ENCODE measurements at places on chromosomes 11 and 22.
A peak's percentile ranks its signal among the peaks of the same experiment; 100 is the strongest.

- H3K4me1 ChIP-seq: peaks cover 8% of the 10 kb centered on the region
- no peak overlapping the region for H3K4me3 ChIP-seq
- DNase-seq: no peak
Observed at GRCh38 chr11:47148903-47149531, 27.7 kb downstream of the ARFGAP2 start.

GRCh38 chr11:106625566-106625965 is 392.7 kb downstream of the GUCY1A2 start:
- no peaks in the 10 kb centered on the region for H3K36me3 ChIP-seq
- H3K27me3 ChIP-seq: no peaks in the 10 kb centered on the region
- H3K27ac ChIP-seq: no peak overlapping the region
- no peaks in the 10 kb centered on the region for H3K4me1 ChIP-seq

DNA sequence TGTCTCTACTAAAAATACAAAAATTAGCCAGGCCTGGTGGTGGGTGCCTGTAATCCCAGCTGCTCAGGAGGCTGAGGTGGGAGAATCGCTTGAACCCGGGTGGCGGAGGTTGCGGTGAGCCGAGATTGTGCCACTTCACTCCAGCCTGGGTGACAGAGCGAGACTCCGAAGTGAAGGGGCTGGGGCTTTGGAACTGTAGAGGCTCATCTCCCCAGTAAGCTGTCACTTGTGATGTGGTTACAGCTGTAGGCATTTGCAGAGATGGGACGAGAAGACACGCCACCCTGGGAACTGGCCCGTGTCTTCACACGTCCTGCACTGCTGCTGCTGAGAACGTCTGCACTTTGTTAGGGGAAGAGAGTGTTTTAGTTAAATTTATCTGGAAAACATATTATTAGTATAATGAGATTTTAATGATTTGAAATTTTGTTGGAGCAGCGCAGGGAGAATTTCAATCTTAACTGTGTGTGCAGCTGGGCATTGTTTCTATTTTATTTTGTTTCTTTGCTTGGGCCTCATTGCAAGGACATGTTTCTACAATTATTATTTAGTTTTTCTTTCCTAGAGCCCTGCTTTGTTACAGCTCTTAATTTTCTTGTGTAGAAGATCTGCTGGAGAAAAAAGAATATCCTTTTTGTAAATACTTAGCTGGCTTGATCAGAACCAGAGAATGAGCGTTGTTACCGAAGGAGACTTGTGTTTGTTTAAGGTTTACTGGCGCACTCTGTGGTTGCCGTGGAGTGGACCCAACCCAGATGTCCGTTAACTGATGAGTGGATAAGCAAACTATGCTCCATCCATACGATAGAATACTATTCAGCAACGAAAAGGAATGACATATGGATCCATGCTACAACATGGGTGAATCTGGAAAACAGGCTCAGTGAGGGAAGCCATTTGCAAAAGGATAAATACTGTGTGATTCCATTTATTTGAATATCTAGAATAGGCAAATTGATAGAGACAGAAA is 18.4 kb downstream of the PARVB start:
- no peak for DNase-seq
- peaks cover 5% of the 10 kb centered on the region for H3K4me1 ChIP-seq

DNA sequence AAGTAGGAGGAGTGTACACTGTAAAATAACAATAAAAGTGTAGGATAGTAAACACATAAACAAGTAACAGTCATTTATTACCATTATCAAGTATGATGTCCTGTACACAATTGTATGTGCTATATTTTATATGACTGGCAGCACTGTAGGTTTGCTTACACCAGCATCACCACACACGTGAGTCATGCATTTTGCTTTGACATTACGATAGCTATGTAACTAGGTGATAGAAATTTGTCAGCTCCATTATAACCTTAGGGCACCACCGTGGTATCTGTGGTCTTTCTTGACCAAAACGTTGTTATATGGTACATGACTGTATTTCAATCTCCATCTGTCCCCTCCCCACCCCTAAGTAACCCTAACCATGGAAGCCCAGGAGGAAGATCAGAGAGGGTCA is 1.1 kb downstream of the DNAL4 start:
- no peak for DNase-seq
- H3K27ac ChIP-seq: peak overlapping the region; percentile 92
- peaks cover 23% of the 10 kb centered on the region for H3K27me3 ChIP-seq
- peaks cover 3% of the 10 kb centered on the region for H3K36me3 ChIP-seq

- DNase-seq: peak; percentile 80
- H3K4me1 ChIP-seq: peaks cover 5% of the 10 kb centered on the region
- H3K27me3 ChIP-seq: no peaks in the 10 kb centered on the region
- no peak overlapping the region for H3K4me3 ChIP-seq
- H3K36me3 ChIP-seq: peaks cover 12% of the 10 kb centered on the region
- peak overlapping the region; percentile 47 for H3K27ac ChIP-seq
Observed at GRCh38 chr22:19909350-19910179, 32.0 kb upstream of the COMT start.

GRCh38 chr11:61912530-61912898 is 4.9 kb downstream of the RAB3IL1 start:
- peaks cover under 1% of the 10 kb centered on the region for H3K4me1 ChIP-seq
- H3K27ac ChIP-seq: no peak overlapping the region
- H3K36me3 ChIP-seq: peaks cover 2% of the 10 kb centered on the region
- DNase-seq: no peak
- no peak overlapping the region for H3K4me3 ChIP-seq
- peaks cover 61% of the 10 kb centered on the region for H3K27me3 ChIP-seq

DNA sequence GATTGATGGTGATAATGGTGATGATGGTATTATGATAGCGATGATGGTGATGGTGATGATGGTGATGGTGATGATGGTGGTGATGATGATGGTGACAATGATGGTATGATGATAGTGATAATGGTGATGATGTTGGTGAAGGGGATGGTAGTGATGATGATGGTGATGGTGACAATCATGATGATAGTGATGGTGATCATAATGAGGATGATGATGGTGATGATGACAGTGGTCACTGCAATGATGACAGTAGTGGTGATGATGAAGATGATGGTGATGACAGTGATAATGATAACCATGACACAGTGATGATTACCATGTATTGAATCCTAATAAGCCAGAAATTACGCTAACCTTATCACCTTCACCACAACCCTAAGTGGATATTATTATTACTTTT is 128.2 kb downstream of the SHANK2 start:
- no peaks in the 10 kb centered on the region for H3K36me3 ChIP-seq
- H3K27me3 ChIP-seq: peaks cover 11% of the 10 kb centered on the region
- DNase-seq: no peak

DNA sequence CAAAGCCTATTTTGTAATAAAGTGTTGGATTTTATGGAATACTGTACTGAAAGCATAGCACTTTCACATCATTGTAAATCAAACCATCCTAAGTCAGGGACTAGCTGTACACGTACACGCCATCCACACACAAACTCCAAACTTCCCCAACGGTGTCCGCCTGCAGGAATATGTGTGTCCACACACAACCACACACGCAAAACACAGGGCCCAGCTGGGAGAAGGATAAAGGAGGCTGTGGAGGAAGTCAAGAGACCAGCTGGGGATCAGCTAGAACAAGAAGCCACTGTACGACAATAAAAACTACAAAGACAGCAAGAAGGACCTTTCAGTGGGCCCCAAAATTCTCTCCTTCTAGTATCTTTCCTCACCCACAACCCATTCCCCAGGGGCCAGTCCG is 1.6 kb downstream of the TRIM29 start:
- no peak for DNase-seq
- H3K4me3 ChIP-seq: no peak overlapping the region

DNA sequence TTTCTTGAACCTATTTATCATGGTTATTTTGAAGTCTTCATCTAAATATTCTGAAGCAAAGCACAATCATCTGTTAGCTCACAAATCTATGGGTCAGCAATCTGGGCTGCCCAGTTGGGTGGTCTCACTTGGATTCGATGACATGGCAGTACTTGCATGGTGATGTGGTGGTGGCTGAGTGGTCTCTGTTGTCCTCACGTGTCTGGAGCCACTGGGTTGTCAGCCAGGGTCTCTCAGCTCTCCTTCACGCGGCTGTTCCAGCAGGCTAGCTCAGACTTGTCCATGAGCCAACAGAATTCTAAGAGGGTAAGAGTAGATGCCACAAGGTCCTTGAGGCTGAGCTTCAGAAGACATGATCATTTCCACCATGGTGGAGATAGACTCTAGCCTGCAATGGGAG is 66.4 kb upstream of the KCNQ1OT1 start:
- H3K4me1 ChIP-seq: no peaks in the 10 kb centered on the region
- H3K4me3 ChIP-seq: no peak overlapping the region
- peaks cover 14% of the 10 kb centered on the region for H3K27me3 ChIP-seq
- DNase-seq: no peak
- no peaks in the 10 kb centered on the region for H3K36me3 ChIP-seq
- no peak overlapping the region for H3K27ac ChIP-seq

GRCh38 chr22:27616033-27616432 is 185.5 kb downstream of the MN1 start:
- no peak overlapping the region for H3K27ac ChIP-seq
- no peak for DNase-seq
- peaks cover 3% of the 10 kb centered on the region for H3K36me3 ChIP-seq
- no peaks in the 10 kb centered on the region for H3K4me1 ChIP-seq
- H3K4me3 ChIP-seq: no peak overlapping the region

DNA sequence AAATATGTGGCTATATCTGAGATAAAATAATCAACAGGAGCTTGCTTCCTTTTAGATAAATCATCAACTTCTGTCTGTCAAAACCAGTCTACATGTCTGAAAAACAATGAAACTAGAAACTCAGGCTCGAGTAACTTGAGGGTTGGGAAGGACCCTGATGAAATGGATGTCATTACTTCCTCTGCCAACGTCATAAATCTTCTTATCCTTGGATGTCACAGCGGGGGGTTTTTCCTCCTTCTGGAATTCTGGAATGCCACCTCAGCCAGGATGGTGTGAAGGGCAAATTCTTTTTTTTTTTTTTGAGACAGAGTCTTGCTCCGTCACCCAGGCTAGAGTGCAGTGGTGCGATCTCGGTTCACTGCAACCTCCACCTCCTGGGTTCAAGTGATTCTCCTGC is 13.4 kb downstream of the LGR4 start:
- H3K4me3 ChIP-seq: no peak overlapping the region
- no peaks in the 10 kb centered on the region for H3K4me1 ChIP-seq
- no peaks in the 10 kb centered on the region for H3K36me3 ChIP-seq
- H3K27ac ChIP-seq: no peak overlapping the region

DNA sequence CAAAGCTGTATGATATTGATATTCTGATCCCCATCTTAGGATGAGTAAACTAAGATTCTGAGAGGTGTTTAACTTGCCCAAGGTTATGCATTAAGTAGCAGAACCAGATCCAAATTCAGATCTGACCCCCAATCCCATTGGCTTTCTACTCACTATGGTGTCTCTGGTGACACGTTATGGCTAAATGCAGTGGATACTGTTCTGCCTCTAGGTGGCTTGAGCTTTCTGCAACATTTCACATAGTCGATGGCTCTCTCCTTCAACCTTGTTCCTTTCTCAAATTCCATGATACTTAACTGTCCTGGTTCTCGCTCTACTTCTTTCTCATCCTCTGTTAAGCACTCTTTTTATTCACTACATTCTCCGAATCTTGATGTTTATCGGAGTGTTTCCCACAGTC is 9.4 kb downstream of the C11orf97 start:
- H3K27ac ChIP-seq: no peak overlapping the region
- H3K36me3 ChIP-seq: no peaks in the 10 kb centered on the region
- no peak overlapping the region for H3K4me3 ChIP-seq

DNA sequence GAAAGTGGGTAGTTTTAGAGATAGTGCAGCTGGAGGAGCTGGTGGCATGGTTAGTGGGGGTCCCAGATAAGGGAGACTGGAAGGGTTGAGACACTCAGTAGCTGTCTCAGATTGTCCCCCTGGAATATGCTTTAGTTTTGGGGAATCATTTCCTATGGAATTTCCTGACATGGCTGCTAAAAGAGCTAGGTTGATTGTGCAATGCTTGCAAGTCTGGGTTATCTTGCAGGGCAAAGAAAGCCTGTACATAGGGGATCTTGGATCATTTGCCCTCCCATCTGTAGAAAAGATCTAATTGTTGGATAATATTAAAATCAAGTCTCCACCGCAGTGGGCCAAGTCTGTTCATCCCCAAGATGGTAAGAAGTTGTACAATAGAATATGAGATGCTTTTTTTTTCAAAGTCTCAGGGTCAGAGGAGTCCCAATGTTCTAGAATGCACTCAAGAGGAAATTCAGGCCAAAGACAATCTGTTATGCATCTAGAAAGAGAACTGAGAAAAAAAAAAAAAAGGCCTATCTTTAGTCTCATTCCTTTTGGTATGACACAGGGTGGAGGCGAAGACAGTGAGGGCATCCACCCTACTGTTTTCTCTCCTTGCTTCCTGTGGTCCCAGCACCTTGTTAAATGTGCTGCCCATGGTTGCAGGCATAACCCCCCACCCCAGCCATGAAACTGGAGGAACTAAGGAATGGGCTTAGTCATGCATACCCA is 20.2 kb downstream of the MS4A6E start:
- DNase-seq: no peak
- H3K4me1 ChIP-seq: no peaks in the 10 kb centered on the region

DNA sequence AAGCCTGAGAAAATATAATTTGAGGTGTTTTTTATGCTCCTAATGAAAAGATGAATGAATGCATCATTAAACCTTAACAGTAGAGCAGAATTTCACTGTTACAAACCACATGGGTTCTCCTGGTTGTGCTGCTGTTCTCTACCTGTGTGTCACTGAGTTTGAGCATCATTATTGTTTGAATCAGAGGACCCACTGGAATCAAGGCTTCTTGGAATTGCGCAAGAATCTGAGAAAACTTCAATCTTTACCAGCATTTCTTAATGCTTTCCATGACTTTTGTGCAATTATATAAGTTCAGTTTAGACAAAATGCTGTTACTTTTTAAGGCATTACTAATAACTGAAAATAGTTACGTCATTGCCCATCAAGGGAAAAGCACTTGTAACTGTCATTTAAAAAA is 18.8 kb upstream of the RBX1 start:
- peaks cover 11% of the 10 kb centered on the region for H3K36me3 ChIP-seq
- no peaks in the 10 kb centered on the region for H3K27me3 ChIP-seq
- H3K4me1 ChIP-seq: no peaks in the 10 kb centered on the region
- DNase-seq: no peak
- H3K27ac ChIP-seq: no peak overlapping the region

- no peaks in the 10 kb centered on the region for H3K27me3 ChIP-seq
- DNase-seq: no peak
- no peak overlapping the region for H3K27ac ChIP-seq
- H3K4me1 ChIP-seq: no peaks in the 10 kb centered on the region
- H3K4me3 ChIP-seq: no peak overlapping the region
Observed at GRCh38 chr22:30861688-30862552, 106.7 kb downstream of the MORC2 start.

GRCh38 chr11:121636081-121636799 is 183.5 kb upstream of the SORL1-AS1 start:
- no peak for DNase-seq
- no peak overlapping the region for H3K27ac ChIP-seq
- H3K4me3 ChIP-seq: no peak overlapping the region
- H3K4me1 ChIP-seq: peaks cover 2% of the 10 kb centered on the region

GRCh38 chr11:11045156-11045930 is 187.5 kb upstream of the ZBED5 start:
- DNase-seq: no peak
- H3K36me3 ChIP-seq: no peaks in the 10 kb centered on the region
- no peak overlapping the region for H3K4me3 ChIP-seq
- H3K27ac ChIP-seq: peak overlapping the region; percentile 33
